Progenitor cell of endocrine pancreas (in vitro differentiated cells): ENCODE measurements at places on chromosomes 3 and 15. TPM values are rescaled to one million over a fixed set of nuclear protein-coding genes. Genes with fewer than 3 reads are reported as not detected.

The BFSP2 gene
- not detected in 2 replicates for total RNA-seq

The CCDC9B gene
- 0.07 and 0.11 TPM in 2 replicates for total RNA-seq

The TICRR gene
- 13.9 and 14.7 TPM in 2 replicates for total RNA-seq

The HESX1 gene
- 0.80 and 0.96 TPM in 2 replicates for total RNA-seq

The ATP13A5 gene
- total RNA-seq, result 0.07 and 0.29 TPM in 2 replicates

DNA sequence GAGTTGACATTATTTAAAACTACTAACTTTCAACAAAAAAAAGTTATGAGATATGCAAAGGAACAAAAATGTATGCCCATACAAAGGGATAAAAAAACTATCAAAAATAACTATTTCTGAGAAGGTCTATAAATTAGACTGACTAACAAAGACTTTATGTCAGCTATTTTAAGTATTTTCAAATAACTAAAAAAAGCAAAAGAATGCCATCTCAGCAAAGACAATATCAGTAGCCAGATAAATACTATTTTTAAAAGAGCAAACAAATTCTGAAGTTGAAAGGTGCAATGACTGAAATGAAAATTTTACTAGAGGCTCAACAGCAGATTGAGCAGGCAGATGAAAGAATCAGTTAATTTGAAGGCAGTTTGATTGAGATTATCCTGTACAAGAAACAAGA is 3.6 kb upstream of the STRIT1 start:
- H3K4me1 ChIP-seq, result no peaks in the 10 kb centered on the region
- H3K36me3 ChIP-seq, result no peaks in the 10 kb centered on the region
- DNase-seq, result no peak
- no peak overlapping the region for H3K4me3 ChIP-seq

- no peaks in the 10 kb centered on the region for H3K36me3 ChIP-seq
- H3K27me3 ChIP-seq, result peaks cover 10% of the 10 kb centered on the region
- no peak for DNase-seq
Observed at GRCh38 chr15:85871545-85871944, 76.8 kb upstream of the KLHL25 start.

DNA sequence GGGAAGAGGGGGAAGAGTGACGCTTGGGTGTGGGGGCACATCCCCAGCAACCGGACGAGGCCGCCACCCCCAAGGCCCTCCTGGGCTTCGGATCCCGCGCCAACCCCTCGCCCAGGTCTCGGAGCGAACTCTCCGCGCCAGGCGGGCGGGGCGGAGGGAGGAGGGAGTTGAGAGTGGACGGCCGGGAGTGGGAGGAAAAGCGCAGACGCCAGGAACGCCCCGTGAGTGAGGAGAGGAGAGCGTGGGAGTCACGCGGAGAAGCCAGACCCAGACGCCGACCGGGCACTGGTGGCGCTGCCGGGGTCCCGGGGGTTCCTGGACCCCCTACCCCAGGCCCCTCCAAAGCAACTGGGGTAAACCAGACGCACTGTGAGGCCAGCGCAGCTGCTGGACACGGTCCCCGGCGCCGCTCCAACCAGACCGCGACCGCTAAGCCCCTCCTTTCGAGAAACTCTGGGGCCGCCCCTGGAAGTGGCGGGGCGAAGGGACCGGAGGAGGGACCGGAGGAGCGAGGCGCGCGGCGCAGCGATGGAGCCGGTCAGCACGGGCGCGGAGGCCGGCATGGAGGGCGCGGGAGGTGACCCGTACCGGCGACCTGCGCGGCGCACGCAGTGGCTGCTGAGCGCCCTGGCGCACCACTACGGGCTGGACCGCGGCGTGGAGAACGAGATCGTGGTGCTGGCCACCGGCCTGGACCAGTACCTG is at the start of gene EFCC1:
Gene EFCC1 (plus strand): TSS at position 204 of the 705 bp plus-strand sequence. CDS start 325 bp downstream, at position 529.
- no peaks in the 10 kb centered on the region for H3K36me3 ChIP-seq
- H3K4me1 ChIP-seq, result peaks cover 18% of the 10 kb centered on the region
- H3K27ac ChIP-seq, result peak within 1 kb of the TSS; percentile 20

- no peak overlapping the region for H3K27ac ChIP-seq
- no peak for DNase-seq
- peaks cover 17% of the 10 kb centered on the region for H3K4me1 ChIP-seq
- no peaks in the 10 kb centered on the region for H3K36me3 ChIP-seq
Observed at GRCh38 chr15:65048241-65048640, 3.1 kb downstream of the SLC51B start.

DNA sequence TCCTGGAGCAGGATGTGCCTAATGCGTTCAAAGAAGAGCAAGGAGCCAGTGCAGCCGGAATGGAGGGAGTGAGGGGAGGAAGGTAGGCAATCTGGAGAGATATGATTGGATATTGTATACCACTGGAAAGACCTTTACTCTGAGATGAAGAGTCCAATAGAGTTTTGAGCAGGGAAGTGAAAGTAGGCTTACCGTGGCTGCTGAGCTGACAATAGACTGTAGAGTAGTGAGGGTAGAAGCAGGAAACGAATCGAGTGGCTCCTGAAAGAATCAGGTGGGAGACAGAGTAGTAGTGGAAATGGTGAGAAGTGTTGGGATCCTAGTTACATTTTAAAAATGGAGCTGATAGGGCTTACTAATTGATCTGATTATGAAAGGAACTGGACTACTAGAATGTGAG is 51.8 kb upstream of the NUDT16 start:
- peaks cover 6% of the 10 kb centered on the region for H3K4me1 ChIP-seq
- peaks cover 9% of the 10 kb centered on the region for H3K36me3 ChIP-seq
- H3K4me3 ChIP-seq, result no peak overlapping the region

DNA sequence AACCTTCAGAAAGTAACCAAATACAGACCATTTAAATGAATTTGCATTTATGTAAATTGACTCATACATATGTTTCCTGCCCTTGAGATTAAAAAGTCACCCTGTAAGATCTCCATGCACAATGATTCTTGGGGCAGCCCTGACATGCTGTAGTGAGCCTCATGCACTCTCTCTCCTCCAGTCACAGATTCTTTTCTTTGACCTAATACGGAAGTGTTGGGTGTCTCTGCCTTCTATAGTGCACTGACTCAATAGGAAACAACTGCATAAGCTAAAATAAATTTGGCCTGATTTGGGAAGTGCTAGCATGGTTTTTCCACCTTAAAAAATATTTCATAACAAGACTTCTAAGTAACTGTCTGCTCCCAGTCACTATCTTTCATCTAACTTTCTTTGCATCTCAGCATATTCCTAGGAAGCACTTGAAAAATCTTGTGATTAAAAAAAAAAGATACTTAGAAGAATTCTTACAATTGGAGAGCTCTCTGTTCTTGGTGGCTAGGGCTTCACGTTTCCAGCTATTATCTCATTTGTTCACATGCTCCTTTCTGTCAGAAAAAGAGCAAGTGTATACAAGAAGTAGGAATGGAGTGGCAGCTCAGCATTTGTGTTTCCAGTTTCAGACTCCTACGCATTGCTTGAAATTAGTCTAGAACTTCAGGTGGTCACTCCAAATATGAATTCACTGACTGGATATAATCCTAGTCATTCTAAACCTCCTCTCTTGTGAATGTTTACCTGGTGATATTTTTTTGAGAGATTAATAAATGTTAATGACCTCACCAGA is 207.9 kb upstream of the COL8A1 start:
- no peaks in the 10 kb centered on the region for H3K4me1 ChIP-seq
- H3K4me3 ChIP-seq, result no peak overlapping the region
- no peak for DNase-seq
- no peaks in the 10 kb centered on the region for H3K27me3 ChIP-seq
- H3K36me3 ChIP-seq, result no peaks in the 10 kb centered on the region
- H3K27ac ChIP-seq, result no peak overlapping the region

DNA sequence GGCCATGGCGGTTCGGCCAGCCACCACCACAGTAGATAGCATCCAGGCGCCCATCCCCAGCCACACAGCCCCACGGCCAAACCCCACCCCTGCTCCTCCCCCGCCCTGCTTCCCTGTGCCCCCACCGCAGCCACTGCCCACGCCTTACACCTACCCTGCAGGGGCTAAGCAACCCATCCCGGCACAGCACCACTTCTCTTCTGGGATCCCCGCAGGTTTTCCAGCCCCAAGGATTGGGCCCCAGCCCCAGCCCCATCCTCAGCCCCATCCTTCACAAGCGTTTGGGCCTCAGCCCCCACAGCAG is 29.5 kb downstream of the PTPN23 start:
- no peak for DNase-seq
- peaks cover 11% of the 10 kb centered on the region for H3K36me3 ChIP-seq
- H3K27me3 ChIP-seq, result no peaks in the 10 kb centered on the region
- no peaks in the 10 kb centered on the region for H3K4me1 ChIP-seq
- H3K27ac ChIP-seq, result no peak overlapping the region

DNA sequence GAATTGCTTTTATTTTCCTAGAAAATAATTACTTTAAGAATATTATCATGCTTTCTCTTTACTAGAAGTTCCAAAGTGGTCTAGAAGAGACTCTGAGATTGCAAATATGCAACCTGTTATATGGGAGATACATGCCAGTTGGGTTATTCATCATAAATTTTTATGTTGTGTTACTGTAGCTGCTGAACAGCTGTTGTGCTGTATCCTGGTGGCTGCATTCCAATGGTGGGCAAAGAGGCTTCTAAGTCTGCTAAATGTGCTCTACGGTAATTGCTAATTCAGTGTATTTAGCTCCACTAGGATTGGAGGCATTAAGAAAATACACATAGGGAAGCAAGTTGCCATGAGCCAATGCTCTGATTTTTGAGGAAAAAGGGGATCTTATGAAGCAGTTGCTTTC is 409.0 kb downstream of the TUSC7 start:
- no peaks in the 10 kb centered on the region for H3K27me3 ChIP-seq
- peaks cover 5% of the 10 kb centered on the region for H3K4me1 ChIP-seq
- H3K27ac ChIP-seq, result no peak overlapping the region
- DNase-seq, result no peak

DNA sequence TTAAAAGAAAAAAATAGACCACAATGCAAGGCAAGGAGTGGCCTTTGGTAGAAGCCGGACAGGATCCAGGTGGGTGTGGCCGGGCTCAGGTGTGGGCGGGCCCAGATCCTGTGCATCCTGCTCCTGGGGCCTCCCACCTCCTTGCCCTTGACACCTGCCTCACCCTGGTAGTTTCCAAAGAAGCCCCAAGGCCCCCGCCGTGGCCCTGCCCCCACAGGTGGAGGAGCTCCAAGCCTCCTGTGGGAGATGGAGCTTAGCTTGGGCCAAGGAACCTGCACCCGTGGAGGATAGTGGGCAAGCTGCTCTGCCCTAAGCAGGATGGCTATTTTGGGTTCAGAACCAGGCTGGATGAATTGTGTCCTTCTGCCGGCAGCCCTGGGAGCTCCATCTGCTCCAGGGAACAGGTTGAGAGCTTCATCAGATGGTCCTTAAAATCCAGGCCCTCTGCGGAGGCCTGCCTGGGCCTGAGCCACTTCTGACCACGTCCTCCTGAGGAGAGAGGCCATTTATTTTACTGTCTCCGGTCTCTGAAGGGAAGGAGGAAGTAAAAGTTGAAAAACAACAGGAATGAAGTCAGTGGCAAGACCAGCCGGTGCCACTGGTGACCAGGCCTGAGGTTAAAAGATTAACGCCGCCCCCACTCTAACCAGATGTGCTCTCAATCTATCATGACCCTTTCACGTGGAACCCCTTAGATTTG is 53.9 kb upstream of the KLF13 start:
- H3K27ac ChIP-seq, result peak overlapping the region; percentile 88
- DNase-seq, result no peak
- H3K4me1 ChIP-seq, result peaks cover 5% of the 10 kb centered on the region
- no peak overlapping the region for H3K4me3 ChIP-seq

GRCh38 chr15:52106641-52107040 is 5.9 kb downstream of the BCL2L10 start:
- H3K36me3 ChIP-seq, result no peaks in the 10 kb centered on the region
- H3K27ac ChIP-seq, result no peak overlapping the region
- no peak for DNase-seq
- H3K4me3 ChIP-seq, result no peak overlapping the region
- H3K4me1 ChIP-seq, result peaks cover 7% of the 10 kb centered on the region
- H3K27me3 ChIP-seq, result peaks cover 6% of the 10 kb centered on the region

DNA sequence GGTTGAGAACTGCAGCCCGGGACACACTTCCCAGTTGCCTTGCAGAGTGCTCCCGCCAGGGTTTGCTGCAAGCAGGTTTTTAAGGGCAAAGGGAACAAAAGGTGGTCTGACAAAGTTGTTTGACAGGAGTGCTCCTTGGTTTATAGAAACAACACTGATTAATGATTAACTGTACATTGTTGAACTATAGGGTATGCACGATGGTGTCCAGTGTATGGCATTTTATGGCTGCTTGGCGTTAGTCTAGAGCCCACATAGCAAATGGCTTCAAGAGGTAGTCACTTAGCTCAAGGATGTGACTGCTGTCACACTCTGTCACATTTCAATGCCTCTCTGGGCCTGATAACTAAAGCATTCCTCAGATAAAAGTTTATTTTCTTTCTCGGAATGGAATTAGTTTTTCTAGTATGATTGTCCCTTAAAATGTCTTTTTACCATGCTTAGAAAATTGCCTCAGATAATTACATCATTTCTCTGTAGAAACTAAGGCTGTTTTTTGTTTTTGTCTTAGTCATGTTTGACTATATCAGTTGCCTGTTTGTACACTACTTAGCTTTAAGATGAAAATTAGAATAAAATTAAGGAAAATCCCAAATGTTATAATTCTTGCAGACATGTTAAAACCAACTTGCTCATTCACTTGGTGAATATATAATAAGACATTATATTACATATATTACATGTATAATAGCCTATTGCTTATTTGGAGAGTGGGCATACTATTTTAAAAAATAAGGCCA is 61.3 kb upstream of the GATM start:
- peaks cover 5% of the 10 kb centered on the region for H3K27me3 ChIP-seq
- H3K4me1 ChIP-seq, result peaks cover 10% of the 10 kb centered on the region
- peak overlapping the region; percentile 60 for H3K27ac ChIP-seq
- DNase-seq, result no peak
- no peak overlapping the region for H3K4me3 ChIP-seq
- no peaks in the 10 kb centered on the region for H3K36me3 ChIP-seq

GRCh38 chr3:116517308-116517707 is 72.0 kb upstream of the LSAMP start:
- DNase-seq, result no peak
- no peaks in the 10 kb centered on the region for H3K4me1 ChIP-seq
- H3K36me3 ChIP-seq, result no peaks in the 10 kb centered on the region
- no peaks in the 10 kb centered on the region for H3K27me3 ChIP-seq
- H3K27ac ChIP-seq, result no peak overlapping the region

DNA sequence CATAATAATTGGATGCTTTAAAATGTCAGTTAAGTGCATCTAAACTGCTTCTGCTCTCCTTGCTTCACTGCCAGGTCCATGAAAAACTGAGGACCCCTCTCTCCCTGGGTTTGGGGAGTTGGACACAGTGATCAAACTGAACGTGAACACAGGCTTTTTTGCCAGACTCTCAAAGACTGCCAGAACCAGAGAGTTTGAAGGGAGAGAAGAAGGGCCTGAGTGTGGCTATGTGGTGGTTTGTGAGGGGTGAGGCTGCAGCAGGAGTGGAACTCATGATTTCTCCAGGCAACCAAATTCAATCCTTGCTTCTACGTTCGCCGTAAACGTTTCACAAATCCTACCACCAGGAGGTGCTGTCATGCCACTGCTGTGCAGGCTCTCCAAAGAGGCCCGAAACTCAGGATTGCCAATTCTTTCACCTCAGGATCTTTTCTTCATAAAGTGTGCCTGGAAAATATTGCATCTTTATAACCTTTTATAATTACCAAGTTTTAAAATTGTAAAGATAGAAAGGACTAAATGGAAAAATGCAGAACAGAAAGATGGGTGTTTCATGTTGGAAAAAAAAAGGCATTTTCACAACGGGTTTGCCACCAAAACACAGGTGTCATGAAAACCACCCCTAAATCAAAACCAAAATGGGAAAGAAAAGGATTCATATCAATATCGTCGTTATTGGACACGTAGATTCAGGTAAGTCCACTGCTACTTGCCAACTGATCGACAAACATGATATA is 19.7 kb downstream of the TM4SF4 start:
- no peaks in the 10 kb centered on the region for H3K27me3 ChIP-seq
- no peaks in the 10 kb centered on the region for H3K4me1 ChIP-seq
- no peak overlapping the region for H3K4me3 ChIP-seq
- H3K36me3 ChIP-seq, result peaks cover 47% of the 10 kb centered on the region
